ENCODE measurements at places on chromosomes 5 and 9.

GRCh38 chr9:136051837-136052471 is 43.1 kb downstream of the NACC2 start:
- DNase-seq = no peak

GRCh38 chr9:28293369-28294090 is 720.2 kb upstream of the C9orf72 start:
- DNase-seq = no peak

DNA sequence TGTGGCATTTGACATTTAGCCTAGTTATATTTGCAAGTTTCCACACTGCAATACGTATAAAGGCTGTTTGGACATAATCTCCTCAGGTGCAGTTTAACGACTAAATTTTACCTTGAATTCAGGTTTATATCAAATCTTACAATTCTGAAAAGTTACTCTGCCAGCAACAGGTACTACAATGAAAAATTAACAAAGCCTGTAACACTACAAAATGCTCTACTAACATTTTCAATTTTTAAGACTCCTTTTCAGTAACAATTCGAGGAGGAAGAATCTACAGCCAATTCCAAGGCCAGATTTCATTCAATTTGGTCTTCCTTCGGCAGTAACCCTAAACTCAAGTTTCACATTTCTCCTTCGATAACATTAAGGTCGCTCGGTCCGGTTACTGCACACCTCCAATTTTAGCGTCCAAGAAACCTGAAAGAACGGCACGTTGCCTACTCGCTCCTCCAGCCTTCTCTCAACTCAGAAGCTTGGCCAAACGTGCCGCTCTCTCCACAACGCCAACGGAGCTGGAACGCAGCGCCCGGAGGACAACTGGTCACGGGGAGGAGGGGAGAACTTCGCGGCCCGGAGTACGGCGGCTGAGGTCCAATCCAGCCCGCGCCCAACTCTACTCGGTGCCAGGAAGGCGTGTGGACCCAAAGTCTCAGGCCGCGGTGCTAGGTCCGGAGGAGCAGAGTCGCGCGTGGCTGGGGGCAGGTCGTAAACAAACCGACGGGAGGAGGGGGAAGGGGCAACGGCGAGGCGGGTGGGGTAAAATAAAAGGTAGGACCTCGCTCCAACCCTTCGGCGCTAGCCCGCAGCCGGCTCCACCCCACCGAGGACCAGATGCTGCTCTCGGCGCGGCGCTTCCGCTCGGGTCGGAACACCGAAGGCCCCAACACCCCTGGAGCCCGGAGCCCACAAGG is 681 bp downstream of the FNIP1 start:
- DNase-seq = peak; percentile 26

- DNase-seq = no peak
Observed at GRCh38 chr5:81534441-81534840, 140.5 kb upstream of the ACOT12 start.

DNA sequence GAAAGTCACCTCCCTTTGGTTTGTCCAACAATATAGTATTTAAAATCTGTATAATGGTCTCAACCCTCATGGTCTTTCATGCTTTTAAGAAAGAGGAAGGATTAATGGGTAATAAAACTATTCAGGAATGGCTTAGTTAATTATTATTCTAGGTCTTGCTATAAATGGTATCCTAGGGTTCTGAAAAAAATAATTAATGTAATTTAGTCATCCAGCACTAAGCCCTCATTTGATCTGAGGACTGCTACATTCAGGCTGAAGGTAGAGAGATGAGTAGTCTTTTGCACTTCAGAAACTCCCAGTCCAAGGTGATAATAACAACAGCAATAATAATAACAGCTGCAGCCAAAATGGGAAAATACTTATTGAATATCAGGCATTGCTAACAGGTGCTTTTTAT is 2.6 kb downstream of the ANKRD55 start:
- no peak for DNase-seq

DNA sequence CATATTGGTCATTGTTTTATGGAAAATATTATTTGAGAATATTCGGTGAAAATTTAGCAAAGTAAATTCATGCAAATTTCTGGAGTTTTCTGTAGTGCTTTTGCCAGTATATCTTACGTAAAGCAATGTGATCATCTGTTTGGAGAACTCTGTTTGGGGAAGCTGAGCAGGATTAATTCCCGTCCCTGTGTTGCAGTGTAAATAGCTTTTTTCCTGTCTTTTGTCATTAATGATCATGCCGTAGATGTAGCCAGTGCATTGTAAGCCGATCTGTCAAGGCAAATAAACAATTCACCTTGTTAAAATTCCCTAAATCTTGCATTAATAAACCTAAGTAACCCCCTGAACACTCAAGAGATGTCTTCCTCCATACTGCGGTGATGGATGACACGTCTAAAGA is 39.2 kb downstream of the PPIC start:
- DNase-seq = no peak

All from CD4-positive, alpha-beta T cell treated with Interferon gamma for 1 hour (primary cell).